ENCODE measurements at places on chromosomes 1 and 21. TPM values are rescaled to one million over a fixed set of nuclear protein-coding genes. Genes with fewer than 3 reads are reported as not detected.

Gene NUP210L
- total RNA-seq: 0.18 TPM

DNA sequence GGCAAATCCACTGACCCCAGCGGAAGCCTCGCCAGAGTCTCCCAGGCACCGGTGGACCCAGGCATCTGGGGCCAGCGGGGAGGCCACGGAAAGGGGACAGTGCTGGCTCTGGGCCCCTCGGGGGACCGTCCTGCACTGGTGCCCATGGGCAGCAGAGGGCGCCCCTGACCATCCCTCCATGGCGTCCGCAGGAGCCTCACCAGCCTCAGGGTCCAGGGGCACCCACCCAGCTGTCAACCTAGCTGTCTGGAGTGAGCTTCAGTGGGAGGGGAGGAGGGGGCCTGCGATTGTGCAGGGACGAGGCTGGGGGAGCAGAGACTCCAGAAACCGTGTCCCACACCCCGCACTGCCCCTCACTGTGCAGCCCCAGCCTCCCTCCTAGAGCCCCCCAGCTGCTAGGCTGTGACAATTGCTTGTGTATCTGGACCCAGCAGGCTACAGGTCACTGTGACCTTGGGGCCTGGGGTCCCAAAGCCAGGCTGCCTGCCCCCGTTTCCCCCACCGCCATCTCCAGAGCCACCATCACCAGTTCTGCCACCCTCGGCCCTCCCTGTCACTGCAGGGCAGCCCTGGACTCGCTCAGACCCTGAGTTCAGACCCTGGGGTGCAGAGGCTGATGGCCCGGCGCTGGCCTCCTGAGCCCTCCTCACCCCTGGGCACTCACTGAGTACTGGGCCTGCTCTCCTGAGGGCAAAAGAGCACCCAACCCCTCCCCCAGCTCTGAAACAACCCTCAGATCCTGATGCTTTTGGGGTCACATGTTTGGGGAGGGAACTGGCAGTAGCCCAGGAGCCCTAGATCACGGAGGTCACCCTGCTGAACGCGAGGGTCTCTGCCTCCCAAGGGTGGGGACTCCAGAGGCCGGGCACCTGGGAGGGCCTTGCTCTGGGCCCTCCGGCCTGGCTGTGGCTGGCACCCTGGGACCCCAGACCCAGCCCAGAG, 10.6 kb upstream of the COL6A1 start:
- no peaks in the 10 kb centered on the region for H3K27me3 ChIP-seq
- peak overlapping the region; percentile 95 for H3K27ac ChIP-seq
- H3K36me3 ChIP-seq: no peaks in the 10 kb centered on the region
- H3K4me1 ChIP-seq: peaks cover 3% of the 10 kb centered on the region
- peak; percentile 66 for DNase-seq

DNA sequence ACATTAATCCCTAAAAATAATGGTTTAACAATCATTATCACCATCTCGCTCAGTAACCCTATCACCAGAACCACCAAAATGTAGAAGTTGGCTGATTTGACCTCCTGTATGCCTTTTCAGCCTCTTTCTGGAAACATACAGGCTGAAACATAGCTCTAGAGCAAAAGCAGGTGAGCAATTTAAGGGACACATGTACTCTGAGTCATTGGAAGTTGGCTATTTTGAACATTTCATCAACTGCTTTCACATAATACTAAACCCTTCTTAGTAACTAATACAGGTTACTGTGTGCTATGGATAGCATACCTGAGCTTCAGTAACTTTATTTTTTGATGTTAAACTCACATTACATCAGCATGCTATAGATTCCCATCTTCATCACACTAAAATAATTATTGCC, 19.8 kb upstream of the DDAH1 start:
- DNase-seq: no peak
- no peaks in the 10 kb centered on the region for H3K36me3 ChIP-seq
- H3K27me3 ChIP-seq: no peaks in the 10 kb centered on the region
- no peak overlapping the region for H3K4me3 ChIP-seq
- no peak overlapping the region for H3K27ac ChIP-seq

DNA sequence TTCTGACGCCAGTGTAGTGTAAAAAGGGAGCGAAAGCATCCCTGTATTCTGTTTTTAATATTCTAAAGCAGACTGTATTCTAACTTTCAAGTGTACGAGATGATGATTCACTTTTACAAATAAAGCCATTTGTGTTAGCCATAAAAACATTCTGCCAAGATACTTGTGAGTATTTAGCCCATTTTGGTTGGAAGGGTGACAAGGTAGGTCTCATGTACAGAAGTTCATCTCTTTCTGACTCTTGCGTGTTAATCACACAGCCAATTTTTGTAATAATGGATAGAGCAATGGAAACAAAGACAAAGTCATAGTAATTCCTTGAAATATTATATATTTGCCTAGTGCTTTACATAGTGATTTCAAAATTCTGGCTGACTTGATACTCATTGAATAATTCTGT, 125.3 kb upstream of the GREM2 start:
- H3K4me1 ChIP-seq: no peaks in the 10 kb centered on the region
- no peak overlapping the region for H3K4me3 ChIP-seq
- no peaks in the 10 kb centered on the region for H3K27me3 ChIP-seq
- no peaks in the 10 kb centered on the region for H3K36me3 ChIP-seq
- H3K27ac ChIP-seq: no peak overlapping the region

GRCh38 chr1:222921945-222922344, 107.1 kb downstream of the DISP1 start:
- H3K4me1 ChIP-seq: no peaks in the 10 kb centered on the region
- H3K36me3 ChIP-seq: no peaks in the 10 kb centered on the region
- DNase-seq: no peak
- H3K27ac ChIP-seq: no peak overlapping the region

Measured in Peyer's patch (tissue), 4 donors.